ENCODE measurements at places on chromosomes 6 and 20.

- no peak for DNase-seq
Measured at GRCh38 chr20:45948742-45949541, 14.5 kb downstream of the PCIF1 start.

DNA sequence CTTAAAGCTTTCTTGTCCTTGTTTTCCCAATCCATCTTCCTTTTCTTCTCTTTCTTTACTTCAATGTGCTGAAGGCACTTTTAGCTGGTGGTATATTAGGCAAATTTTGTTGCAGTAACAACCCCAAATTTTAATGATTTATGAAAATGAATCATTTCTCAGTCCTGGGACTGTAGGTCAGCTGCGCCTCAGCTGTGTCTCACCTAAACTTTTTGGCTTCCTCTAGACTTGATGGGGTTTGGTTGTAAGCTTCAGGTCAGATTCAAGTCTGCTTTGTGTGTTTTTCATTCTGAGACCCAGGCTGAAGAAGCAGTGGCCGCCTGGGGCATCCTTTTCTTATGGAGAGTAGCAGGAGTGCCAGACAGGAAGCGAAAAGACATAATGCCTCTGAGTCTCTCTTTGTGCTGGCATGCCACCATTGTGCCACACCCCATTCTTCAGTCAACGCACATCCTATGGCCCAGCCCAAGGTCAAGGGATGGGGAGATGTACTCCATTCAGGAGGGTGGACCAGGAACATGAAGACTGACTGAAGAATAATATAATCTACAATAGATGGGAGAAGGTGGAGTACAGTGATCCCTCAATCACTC lies 28.9 kb upstream of the CD83 start:
- no peak for DNase-seq

DNA sequence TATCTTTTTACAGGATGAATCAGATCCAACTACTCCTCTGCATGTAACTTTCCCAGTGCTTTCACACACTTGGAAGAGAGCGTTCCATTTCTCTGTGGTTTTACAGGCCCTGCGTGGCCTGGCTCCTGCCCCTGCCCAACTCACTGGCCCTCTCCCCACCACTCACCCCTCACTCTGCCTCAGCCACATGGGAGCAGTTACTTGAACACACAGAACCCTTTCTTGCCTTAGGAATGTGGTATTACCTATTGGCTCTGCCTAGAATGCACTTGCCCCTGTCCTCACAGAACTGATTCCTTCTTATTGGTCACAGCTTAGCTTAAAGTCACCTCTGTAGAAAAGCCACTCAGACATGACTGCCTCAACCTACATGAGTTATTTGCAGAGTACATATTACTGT lies 108.4 kb downstream of the CRYBG1 start:
- DNase-seq, result no peak

DNA sequence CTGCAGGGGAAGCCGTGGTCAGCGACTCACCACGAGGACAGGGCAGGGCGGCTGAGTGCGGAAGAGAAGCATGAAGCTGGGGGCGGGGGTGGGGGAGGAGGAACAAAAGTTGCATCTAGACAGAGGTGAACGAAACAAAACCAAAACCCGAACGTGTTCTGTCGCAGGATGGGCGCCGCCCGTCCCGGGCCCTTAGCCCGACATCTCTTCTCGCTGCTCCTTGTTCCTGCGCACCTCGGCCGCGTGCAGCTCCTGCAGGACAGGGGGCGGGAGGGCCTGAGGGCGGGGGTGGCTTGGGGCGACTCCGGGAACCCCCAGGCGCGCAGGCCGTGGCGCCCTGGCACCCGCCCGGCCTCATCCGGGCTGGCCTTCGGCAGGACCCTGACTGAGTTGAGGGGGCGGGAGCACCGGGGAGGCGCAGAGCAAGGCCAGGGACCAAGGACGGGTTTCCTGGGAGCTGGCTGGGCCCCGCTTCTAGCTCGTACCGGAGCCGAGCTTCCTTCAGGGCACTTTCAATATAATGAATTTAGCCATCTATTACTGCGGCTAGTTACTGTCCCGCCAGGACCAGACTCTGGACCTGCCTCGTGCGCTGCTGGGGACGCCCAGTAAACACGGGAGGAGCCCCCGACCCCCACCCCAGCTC lies 12.0 kb downstream of the STMN3 start:
- no peak for DNase-seq

GRCh38 chr6:125363039-125363823 lies 61.5 kb upstream of the HDDC2 start:
- DNase-seq, result peak; percentile 80

DNA sequence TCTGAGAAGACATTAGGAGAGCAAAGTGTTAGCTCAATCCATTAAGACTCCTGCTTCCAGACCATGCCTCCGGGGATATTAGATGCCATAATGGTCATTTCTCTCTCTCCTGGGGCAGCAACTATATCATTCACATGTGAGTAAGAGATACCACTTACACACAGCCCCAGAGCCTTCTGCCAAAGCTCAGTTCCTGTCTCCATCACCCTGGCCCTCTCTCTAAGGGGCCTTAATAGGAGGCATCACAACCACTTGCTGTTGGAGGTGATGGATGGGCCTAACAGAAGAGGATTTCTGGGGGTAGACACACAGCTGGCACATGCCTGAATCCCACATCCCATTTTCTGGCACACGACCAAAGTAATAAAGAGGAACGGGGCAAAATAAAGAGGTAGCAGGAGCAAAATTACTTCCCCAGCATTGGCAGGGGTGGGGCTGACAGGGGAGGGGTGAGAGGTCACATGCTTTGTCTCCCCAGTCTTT lies 34.0 kb upstream of the VSTM2L start:
- DNase-seq, result no peak

GRCh38 chr6:71349395-71349794 lies 60.8 kb downstream of the OGFRL1 start:
- peak; percentile 43 for DNase-seq

GRCh38 chr6:128993166-128993565 lies 110.2 kb downstream of the LAMA2 start:
- no peak for DNase-seq

- no peak for DNase-seq
Measured at GRCh38 chr6:168227840-168228239, 91.7 kb downstream of the DACT2 start.

DNA sequence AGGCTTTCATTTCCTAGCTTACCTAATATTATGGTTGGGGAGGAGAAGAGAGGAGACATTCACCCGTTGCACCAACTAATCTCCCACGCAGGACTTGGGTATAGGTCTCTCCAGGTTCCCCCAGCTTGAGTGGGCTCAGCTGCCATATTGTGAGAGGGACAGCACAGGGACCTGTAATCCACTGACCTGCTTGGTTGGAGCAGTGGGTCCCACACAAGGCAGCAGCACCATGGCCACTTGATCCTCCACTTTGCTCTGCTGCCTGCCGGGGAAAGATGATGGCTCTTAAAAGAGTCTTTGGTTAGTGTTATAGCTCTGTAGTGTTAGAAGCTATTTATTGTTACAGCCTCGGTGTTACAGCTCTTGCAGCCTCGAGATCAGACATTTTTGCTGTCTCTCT lies 22.5 kb upstream of the ECHDC1 start:
- no peak for DNase-seq

- no peak for DNase-seq
Measured at GRCh38 chr20:45149062-45149461, 24.8 kb upstream of the WFDC12 start.

DNA sequence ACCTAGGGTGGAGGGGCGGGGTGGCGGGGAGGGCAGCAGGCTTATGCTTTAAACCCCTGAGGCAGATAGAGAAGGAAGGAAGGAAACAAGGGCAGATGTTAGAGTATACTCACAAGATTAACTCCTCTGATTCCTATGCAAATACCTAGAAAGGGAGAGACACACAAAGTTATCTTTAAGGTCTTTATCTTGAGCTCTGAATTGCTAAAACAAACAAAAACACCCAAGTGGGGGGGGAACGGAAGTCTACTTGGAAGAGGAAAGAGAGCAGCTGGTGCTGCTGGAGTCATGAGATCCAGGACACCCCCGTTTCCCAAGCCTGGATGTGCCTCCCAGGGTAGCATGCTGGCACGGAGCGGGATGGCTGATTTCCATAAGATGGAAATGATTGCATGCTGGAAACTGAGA lies 43.4 kb downstream of the PLAGL1 start:
- no peak for DNase-seq

DNA sequence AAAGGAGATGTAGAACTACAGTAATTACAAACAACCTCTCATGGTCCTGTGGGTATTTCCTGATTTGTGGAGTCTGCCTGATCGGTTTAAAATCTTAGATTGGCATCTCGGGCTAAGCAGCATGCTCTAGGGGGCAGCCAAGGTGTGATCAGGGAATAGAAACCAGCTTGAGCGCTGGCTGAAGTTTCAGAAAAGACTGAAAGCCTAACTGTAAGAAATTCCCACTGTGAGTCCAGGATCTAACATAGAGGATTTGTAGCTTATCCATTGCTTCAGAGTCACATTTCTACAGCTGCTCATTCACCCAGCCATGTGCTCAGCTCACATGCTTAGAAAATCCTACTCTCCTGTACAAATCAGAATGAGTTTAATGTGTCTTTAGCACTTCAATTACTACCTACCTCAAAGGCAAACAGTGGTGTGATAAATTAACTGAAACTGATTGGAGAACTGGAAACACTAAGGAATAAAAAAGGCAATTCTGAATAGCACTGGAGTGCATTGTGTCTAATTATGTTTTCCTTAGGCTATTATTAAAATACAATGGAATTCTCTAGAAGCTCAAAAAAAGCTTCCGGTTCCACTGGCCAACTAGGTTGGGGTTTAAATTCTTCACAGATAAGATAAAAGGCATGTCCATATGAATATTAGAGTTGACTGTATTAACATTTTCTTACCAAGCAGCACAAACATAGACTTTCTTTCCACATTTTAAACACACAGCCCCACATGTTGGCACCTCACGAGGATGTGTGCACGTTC lies 73.8 kb upstream of the MPC1 start:
- DNase-seq, result peak; percentile 20

GRCh38 chr6:11380969-11381744 lies 148.7 kb upstream of the NEDD9 start:
- peak; percentile 81 for DNase-seq

DNA sequence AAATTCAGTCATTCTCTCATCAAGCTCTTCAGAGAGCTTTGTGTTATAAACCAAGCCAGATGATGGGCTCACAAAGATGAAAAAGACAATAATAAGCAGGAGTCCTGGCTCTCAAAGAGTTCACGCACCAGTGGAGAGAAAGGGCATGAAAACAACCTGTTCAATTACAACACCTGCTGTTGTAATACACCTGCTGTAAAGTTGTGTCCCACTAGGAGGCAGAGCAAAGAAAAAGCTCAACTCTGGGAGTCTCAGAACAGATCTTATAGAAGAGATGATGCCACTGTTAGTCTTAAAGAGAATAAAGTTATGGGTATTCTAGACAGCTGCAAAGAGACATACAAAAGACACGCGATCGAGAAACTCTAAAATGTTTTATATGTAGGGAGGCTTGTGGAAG lies 100.6 kb downstream of the DCDC2 start:
- DNase-seq, result no peak

- no peak for DNase-seq
Measured at GRCh38 chr6:76774781-76775384, 688.4 kb downstream of the HTR1B start.

- no peak for DNase-seq
Measured at GRCh38 chr20:63129991-63130657, 85.8 kb downstream of the YTHDF1 start.

DNA sequence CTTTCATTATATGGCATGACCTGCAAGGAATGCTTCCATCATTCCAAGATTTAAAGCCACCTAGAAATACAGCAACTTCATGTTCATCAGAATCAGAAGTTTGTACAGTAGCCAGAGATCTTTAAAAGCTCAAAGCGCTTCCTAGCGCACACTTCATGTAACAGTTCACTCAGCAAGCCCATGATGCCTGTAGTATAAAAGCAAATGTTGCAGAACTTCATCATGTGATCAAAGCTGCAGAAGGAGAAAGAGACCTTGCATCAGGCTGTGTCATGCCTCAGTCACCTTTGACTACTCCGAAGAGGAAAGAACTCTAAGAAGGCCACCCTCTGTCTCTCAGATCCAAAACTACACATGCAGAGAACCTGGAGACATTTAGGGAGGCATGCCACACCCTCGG lies 78.5 kb downstream of the AGPAT4 start:
- DNase-seq, result no peak

DNA sequence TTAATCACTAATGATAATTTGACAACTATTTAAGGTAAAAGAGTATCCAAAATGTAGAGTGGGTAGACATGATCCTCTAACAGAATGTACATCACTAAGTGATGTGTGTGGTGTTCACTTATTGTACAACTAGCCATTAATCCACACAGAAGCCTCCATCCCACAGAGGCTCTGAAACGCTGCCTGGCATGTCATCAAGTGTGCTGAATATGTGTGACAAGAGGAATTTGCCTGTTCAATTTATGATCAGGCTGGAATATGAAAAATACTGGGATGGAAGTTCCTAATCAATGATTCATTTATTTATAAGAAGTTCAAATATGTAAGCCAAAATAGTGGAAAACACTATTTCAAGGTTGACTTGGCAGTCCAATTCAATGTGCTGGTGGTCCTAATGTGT lies 72.4 kb downstream of the BACH2 start:
- no peak for DNase-seq

- peak; percentile 61 for DNase-seq
Measured at GRCh38 chr6:27332692-27333641, 20.9 kb upstream of the POM121L2 start.

- DNase-seq, result no peak
Measured at GRCh38 chr6:46796848-46797580, 3.8 kb downstream of the MEP1A start.

- DNase-seq, result no peak
Measured at GRCh38 chr6:81570681-81571080, 181.8 kb downstream of the TENT5A start.

GRCh38 chr6:79466207-79466834 lies 70.9 kb downstream of the LCA5 start:
- DNase-seq, result peak; percentile 38

GRCh38 chr20:59984541-59984940 lies 26.3 kb downstream of the CDH26 start:
- no peak for DNase-seq

DNA sequence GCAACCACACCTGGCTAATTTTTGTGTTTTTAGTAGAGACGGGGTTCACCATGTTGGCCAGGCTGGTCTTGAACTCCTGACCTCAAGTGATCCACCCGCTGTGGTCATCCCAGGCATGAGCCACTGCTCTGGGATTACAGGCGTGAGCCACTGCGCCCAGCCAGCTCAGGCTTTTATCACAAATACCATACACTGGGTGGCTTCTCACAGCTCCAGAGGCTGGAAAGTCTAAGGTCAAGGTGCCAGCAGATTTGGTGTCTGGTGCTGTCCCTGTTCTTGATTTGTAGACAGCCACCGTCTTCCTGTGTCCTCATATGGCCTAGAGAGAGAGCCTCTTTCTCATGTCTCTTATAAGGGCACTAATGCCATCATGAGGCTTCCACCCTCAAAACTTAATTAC lies 25.9 kb downstream of the SHLD1 start:
- no peak for DNase-seq
